ENCODE measurements at places on chromosomes 5 and 9.

GRCh38 chr5:129120158-129120581, 25.6 kb downstream of the ISOC1 start:
- DNase-seq = no peak

DNA sequence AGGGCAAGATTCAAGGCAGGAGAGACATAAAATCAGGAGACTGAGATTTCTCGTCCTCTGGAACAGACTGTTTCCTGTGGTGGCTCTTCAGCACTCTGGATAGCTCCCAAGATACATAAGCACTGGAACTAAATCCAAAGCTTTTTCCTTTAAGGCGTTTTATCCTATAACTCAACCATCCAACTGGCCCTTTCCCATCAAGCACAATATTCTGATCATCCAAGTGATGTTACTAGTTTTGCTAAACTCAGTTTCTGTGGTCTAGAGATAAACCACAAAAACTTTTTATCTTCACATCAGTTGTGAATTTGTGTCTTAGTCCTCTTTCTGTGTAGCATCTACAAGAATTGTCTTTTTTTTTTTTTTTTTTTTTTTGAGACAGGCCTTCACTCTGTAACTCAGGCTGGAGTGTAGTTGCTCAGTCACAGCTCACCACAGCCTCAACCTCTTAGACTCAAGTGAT, 299.4 kb downstream of the COX7C start:
- peak; percentile 72 for DNase-seq

- no peak for DNase-seq
These were observed 787.7 kb upstream of the CDH6 start for GRCh38 chr5:30405821-30406220.

GRCh38 chr5:39164529-39165402, 54.6 kb downstream of the FYB1 start:
- DNase-seq = no peak

- DNase-seq = peak; percentile 38
These were observed 4.3 kb upstream of the PITX1 start for GRCh38 chr5:135038205-135038812.

- no peak for DNase-seq
These were observed 7.7 kb upstream of the P4HA2 start for GRCh38 chr5:132235340-132235739.

DNA sequence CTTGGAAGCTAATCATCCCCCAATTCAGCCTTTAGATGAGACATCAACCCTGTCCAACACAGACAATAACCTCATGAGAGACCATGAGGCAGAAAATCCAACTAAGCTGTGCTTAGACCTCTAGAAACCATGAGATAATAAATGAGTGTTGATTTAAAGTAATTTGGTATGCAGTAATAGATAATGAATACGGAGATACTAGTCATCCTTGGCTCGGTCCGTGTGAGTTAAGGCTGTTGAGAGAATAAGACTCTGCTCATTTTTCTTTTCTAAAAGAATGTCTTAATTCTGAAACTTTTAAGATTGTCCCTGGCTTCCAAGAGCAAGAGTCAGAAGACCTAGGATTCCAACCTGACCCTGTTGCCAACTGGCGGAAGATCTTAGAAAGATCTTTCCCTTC, 6.1 kb downstream of the TNC start:
- DNase-seq = no peak

- DNase-seq = no peak
These were observed 297.6 kb downstream of the KDM4C start for GRCh38 chr9:7055171-7055903.

DNA sequence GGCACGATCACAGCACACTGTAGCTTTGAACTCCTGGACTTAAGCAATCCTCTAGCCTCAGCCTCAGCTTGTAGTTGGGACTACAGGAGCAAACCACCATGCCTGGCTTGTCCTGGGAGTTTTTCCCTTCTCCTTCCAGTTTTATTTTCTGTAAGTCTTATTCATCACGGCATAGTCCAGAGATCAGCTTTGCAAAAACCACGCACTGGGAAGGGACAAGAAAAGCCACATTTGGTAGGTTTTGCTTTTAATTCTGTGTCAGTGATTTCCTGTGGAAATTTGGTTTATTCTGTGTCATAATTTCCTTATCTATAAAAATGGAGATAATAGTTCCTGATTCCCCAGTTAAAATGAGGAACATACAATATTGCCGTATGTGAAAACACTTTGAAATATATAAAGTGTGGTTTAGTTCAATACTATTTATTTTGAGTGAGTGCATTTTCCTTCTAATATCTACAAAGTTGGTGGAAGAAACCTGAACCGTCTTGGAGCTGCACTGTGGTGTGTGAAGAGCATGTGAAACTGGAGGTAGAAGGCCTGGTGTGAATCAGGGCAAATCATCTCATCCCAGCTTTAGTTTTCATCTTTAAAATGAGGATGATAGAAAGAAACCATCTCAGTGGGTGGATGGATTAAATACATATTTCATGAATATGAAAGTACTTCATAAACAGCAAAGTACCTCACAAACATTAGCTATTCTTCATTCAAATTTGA, 92.8 kb upstream of the ELL2 start:
- no peak for DNase-seq

- DNase-seq = no peak
These were observed 73.2 kb upstream of the STXBP1 start for GRCh38 chr9:127538849-127539258.

GRCh38 chr9:3214741-3215140, 311.1 kb downstream of the RFX3 start:
- DNase-seq = no peak

DNA sequence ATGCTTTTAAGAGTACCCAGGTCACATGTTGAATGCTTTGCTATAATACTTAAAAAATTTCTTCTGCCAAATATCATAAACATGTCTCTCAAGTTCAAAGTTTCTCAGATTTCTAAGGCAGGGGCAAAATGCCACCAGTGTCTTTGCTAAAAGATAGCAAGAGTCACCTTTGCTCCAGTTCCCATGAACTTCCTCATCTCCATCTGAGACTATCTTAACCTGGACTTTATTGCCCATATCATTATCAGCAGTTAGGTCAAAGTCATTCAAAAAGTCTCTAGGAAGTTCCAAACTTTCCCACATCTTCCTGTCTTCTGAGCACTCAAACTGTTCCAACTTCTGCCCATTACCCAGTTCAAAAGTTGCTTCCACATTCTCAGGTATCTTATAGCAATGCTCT, 307.6 kb upstream of the TNC start:
- DNase-seq = no peak

- DNase-seq = no peak
These were observed 350.2 kb upstream of the PDE4D start for GRCh38 chr5:60243713-60244112.

- DNase-seq = no peak
These were observed 54.2 kb upstream of the EGFL7 start for GRCh38 chr9:136608348-136609159.

DNA sequence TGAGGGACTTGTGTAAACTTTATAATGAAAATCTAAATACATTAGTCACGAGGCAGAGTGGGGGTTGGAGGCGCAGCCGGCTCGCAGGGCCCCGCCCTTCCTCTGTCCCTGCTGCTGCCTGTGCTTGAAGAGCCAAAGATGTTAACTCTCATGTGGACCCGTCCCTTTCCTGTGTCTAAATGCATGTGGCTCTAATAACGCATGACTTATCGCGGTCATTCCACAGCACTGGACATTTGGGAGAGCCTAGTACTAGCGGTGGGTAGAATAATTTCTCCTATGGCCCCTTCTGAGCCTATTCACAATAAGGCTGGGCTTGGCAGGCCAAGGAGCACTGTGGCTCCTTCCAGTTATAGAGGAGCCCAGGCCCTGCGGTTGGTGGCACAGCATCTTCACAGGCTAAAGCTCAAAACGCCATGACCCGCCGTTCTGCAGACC, 82.3 kb upstream of the SIMC1 start:
- no peak for DNase-seq

DNA sequence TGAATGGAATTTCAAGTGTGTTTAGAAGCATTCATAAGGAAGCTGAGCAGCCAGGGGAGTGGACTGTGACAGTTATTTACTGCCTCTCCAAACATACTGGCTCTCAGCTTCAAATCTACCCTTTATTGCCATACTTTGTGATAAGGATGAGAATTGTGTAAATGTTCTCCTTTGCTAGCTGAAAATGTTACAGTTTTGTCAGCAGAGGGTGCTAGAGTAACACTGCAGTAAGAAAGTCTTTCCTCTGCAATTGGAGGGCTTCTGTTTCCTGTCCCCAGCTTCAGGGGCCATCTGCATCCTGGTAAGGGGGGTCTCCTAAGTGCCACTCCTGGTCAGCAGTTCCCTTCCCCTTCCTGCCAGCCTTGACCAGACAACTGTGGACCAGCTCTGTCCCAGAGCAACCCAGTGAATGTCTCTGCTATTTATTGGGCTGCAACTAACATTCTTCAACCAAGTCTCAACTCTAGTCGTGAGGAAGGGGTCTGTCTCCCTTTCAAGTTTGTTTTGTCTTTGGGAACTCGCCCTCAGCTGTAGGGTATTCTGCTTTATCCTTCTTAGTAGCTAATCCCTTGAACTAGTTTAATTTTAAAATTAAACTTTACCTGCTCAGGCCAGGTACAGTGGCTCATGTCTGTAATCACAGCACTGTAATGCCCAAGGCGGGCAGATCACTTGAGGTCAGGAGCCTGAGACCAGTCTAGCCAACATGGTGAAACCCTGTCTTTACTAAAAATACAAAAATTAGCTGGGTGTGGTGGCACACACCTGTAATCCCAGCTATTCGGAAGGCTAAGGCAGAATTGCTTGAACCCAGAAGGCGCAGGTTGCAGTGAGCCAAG, 45.3 kb downstream of the RAPGEF6 start:
- peak; percentile 73 for DNase-seq

DNA sequence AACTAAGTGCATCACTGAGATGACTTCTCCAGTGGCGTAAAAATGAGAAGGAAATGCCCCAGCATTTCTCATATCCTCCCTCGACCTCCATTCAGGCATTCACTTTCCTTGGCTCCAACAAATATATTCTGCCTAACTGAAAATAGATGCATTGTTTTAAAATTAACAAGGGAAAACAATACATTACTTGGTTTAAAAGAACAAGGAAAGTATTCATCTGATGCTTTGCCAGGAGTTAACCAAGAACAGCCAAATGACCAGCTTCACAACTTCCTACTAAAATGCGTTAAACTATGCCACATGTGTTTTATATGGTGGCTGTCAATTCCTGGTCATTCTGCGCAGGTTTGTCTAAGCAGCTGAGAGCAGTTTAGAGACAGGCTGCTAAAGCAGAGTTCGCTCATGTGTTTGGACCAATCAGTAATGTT, 121.4 kb downstream of the GNAQ start:
- no peak for DNase-seq

GRCh38 chr5:38753141-38753540, 92.7 kb upstream of the OSMR start:
- DNase-seq = no peak

DNA sequence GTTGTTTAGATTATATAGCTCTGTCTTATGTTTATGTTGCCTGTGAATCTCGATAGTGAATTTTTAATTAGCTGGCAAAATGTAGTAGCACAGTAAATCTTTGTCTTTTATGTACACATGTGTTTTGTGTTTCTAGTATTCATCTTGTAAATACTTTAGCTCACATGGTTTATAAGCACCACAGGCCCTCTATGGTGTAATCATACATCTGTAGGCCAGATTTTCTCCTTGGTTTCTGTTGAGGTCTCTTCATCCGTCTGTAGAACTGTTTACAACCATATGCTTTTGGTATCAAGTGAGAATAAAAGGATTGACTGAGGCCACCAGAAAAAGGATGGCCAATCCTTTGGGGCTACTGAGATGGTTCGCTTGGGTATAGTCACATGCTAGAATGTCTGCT, 45.0 kb downstream of the PRR16 start:
- DNase-seq = no peak

DNA sequence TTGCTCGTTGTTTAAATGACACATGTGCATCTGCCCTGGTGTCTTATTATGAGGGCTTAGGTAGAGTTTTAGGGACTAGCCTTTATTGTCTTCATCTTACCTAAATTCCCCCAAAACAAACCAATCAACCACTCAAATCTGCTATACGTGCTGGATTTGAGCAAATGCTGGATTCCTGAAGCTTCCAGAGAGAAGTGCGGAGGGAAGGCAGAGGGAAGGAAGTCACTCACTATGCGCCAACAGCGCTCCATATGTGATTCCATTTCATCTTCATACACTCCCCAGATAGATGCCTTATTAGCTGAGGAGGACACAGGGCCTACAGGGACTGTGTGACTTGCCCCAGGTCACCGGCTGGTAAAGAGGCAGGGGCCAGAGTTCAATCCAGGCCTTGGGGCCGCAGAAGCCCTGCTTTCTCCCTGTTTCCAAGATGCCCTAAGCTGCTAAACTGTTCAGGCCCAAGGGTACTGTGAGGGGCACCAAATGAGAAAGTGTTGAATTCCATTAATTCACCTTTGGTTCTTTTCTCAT, 63.5 kb downstream of the OTULIN start:
- DNase-seq = no peak

GRCh38 chr5:135190416-135191083, 156.5 kb upstream of the PITX1 start:
- DNase-seq = peak; percentile 37

GRCh38 chr5:43019614-43020398, 20.3 kb downstream of the ANXA2R start:
- DNase-seq = peak; percentile 89

- no peak for DNase-seq
These were observed 39.1 kb downstream of the SH3RF2 start for GRCh38 chr5:145975361-145976066.

GRCh38 chr5:123502120-123502519, 9.9 kb upstream of the CSNK1G3 start:
- no peak for DNase-seq

DNA sequence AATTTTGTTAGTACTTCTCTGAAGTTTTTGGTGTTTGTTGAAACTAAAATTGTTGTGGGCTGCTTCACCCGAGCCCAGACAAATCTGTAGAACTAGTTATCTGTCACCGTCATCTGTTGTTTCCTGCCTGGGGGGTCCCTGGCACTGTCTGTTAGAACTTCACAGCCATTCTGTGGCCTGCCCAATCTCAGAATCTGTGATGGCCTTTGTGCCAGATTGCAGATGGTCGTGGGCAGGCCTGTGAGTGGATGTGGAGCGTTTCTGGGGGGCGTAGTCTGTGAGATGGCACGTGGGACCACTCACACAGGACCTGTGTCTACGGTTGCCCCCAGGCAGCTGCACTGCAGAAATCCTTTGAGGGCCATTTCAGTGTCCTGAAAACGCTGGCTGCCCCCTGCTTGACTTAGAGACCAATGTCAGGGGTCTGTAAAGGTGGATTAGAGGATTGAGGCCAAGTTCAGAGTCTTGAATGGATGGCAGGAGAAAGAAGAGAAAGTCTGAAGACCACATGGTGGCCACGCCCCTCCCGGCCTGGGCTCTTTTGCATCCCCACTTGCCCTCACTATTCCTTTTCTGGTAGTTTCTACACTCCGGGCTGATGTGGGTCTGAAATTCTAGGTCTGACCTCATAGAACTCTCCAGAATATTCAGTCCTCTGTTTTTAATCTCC, 38.3 kb downstream of the TRIO start:
- DNase-seq = no peak

- DNase-seq = no peak
These were observed 67.4 kb downstream of the RGS3 start for GRCh38 chr9:113530942-113531341.

Measured in neural progenitor cell (in vitro differentiated cells).